Activated CD4-positive, alpha-beta memory T cell treated with anti-CD3 and anti-CD28 coated beads for 36 hours (primary cell): ENCODE measurements at places on chromosomes 7 and 10.

DNA sequence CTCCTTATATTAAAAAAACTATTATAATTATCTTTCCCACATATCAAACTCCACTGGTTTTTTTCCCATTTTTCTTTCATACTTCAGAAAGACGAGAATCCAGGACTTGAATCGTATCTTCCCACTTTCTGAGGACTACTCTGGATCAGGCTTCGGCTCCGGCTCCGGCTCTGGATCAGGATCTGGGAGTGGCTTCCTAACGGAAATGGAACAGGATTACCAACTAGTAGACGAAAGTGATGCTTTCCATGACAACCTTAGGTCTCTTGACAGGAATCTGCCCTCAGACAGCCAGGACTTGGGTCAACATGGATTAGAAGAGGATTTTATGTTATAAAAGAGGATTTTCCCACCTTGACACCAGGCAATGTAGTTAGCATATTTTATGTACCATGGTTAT, 15.9 kb downstream of the SRGN start:
- no peak for DNase-seq

GRCh38 chr7:75611557-75612178, 119.5 kb downstream of the SPDYE5 start:
- no peak for DNase-seq

DNA sequence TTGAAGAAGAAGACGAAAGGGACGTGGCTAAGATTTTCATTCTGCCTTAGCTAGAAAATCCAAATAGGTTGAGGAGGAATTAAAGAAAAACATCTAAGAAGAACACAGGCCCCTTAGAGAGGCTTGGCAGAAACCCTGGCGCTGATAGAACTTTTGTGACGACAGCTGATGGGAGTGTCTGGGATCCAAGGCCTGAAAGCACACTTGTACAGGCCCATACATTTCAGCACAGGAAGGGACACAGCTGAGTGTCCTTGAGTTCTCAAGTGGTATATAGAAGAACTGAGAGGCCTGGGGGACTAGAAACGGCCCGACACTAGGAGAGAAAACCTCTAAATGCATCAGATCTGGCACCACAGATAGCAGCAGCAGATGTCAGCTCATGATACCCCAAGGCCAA, 39.5 kb downstream of the PRPS1L1 start:
- no peak for DNase-seq

GRCh38 chr10:104330168-104331110, 7.8 kb downstream of the ITPRIP start:
- peak; percentile 7 for DNase-seq

- no peak for DNase-seq
Observed at GRCh38 chr10:16941870-16942269, 124.6 kb upstream of the RSU1 start.
